ENCODE measurements at places on chromosomes 6 and 20.

DNA sequence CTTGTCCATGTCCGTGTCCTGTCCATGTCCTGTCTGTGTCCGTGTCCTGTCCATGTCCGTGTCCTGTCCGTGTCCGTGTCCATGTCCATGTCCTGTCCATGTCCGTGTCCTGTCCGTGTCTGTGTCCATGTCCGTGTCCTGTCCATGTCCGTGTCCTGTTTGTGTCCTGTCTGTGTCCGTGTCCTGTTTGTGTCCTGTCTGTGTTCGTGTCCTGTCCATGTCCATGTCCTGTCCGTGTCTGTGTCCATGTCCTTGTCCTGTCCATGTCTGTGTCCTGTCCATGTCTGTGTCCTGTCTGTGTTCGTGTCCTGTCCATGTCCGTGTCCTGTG, 55.0 kb upstream of the BHLHE23 start:
- no peak for DNase-seq

DNA sequence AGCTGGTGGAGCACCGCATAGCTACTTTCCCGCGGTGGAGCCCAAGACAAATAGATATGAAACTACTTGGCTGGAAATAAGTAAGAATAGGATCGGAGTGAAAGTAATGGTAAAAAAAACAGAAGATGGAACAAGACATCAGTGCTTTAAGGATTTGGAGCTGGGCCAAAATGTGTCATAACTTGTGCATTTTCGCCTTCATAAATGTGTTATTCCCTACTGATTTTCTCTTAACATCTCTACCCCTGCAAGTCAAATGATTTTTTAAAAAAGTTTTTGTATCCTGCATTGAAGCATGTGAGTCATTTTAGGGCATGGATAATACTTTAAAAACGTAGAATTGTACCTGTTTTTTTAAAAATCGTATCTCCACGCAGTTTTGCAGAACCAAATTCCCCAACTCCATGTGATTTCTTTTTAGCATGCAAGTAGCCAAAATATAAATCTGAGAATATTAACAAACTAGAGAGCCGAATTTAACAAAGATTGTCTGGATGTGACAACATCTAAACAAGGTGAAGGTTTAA, 882 bp upstream of the FAM184A start:
- no peak for DNase-seq

DNA sequence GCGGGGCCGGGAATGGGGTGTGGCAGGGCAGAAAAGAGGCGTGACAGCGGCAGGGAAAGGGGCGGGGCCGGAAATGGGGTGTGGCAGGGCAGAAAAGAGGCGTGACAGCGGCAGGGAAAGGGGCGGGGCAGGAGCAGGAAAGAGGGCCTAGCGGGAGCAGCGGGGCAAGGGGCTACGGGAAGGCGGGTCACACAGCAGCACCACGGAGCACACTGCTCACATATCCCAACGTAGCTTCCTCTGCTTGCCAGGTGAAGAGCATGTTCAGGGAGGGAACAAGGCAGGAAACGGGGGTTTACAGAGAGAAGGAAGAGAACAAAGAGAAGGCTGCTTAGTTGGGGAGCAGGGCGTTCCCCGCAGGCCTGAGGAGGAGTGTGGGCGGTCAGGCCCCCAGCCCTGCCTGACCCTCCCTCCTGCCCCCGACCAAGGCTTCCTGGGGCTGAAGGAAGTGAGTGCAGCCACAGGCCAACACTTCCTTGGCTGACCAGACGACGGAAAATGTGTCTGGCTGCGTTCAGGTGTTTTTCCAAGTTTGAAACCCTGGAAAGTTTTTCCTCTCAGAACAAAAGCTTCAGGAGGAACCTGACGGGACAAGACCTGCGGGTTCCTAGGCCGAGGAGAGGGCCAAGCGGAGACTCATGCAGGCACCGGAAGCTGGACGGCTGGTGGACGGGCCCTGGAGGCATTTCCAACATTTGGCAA, 13.8 kb downstream of the UCKL1 start:
- DNase-seq, result no peak

GRCh38 chr20:16709017-16709416, 20.8 kb upstream of the SNRPB2 start:
- no peak for DNase-seq

- DNase-seq, result no peak
Measured at GRCh38 chr6:50657513-50657912, 55.8 kb upstream of the TFAP2D start.
